PC-9 (cell line): ENCODE measurements at places on chromosomes 4 and X. TPM values are rescaled to one million over a fixed set of nuclear protein-coding genes. Genes with fewer than 3 reads are reported as not detected.

DNA sequence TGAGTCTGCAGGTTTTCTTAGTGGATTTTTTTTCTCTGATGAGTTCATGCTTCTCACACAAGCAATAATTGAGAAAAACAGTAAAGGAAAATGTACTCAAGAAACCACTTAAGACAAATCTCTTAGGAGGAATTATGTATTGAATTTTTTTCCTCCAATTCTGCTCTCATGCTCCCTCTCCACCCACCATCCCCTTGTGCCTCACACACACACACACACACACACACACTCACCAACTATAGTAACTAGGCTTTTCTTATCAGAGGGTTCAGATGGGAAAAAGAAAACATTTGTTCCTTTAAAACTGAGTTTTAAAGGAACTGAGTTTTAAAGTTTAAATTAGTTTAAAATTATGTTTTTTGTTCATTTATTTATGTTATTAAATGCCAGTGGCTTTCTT lies 47.0 kb upstream of the ANXA10 start:
- H3K27ac ChIP-seq = no peak overlapping the region
- no peaks in the 10 kb centered on the region for H3K4me1 ChIP-seq
- no peaks in the 10 kb centered on the region for H3K27me3 ChIP-seq

DNA sequence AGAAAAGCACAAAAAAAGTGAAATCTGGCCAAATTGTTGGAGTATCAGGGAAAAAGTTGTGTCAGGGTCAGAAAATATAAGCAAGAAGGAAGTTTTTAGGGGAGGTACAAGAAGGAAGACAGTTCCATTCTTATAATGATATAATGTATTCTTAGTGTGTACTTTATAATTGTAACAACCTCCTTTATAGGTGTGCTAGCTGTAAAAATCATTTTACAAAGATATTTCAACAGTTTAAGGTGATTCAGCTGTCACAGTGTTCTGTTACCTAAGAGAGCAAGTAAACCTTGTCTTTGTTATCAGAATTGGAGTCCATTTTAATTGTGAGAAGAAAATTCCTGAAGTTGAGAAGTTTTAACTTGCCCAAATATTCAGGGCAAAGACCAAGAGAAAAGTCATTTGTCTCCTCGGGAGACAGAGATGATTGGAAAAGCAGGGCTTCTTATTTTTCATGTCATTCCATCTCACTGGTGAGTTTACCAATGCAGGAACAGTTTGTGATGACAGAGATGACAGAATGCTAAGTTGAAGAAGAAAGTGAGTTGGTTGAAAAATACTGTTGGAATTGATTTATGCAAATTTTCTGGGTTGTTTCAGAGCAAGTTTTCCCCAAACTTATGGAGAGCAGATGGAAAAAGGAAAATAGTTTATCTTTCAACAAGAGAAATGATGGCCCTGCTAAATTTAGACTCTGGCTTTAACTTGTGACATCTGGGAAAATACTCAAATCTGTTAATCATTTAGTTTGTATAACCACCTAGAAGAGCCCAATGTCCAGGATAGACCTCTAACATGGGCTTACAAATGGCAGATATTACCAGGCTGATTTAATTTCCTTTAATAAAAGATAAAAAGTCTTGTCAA lies 14.8 kb downstream of the INTS6L start:
- DNase-seq = no peak
- no peaks in the 10 kb centered on the region for H3K4me1 ChIP-seq

Gene PRKG2
- not detected in 2 replicates for total RNA-seq

DNA sequence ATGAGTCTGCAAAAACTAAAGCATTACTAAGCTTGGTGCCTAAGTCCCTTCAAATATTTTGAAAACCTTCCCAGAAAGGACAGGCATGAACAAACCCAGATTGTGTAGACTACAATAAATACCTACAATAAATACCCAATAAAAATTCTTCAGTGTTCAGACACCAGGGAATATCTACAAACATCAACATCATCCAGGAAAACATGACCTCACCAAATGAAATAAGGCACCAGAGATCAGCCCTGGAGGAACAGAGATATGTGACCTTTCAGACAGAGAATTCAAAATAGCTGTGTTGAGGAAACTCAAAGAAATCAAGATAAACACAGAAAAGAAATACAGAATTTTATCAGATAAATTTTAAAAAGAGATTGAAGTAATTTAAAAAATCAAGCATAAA lies 57.8 kb upstream of the NLRP2B start:
- H3K36me3 ChIP-seq = no peaks in the 10 kb centered on the region
- H3K4me3 ChIP-seq = no peak overlapping the region
- DNase-seq = no peak
- no peaks in the 10 kb centered on the region for H3K27me3 ChIP-seq
- no peaks in the 10 kb centered on the region for H3K4me1 ChIP-seq

GRCh38 chr4:105474099-105474518 lies 247 bp upstream of the PPA2 start:
- peak overlapping the region; percentile 81 for H3K4me3 ChIP-seq
- peaks cover 16% of the 10 kb centered on the region for H3K4me1 ChIP-seq
- peak; percentile 80 for DNase-seq
- peak overlapping the region; percentile 84 for H3K27ac ChIP-seq
- peaks cover 10% of the 10 kb centered on the region; the same call in 1 of the 2 replicates for H3K36me3 ChIP-seq

DNA sequence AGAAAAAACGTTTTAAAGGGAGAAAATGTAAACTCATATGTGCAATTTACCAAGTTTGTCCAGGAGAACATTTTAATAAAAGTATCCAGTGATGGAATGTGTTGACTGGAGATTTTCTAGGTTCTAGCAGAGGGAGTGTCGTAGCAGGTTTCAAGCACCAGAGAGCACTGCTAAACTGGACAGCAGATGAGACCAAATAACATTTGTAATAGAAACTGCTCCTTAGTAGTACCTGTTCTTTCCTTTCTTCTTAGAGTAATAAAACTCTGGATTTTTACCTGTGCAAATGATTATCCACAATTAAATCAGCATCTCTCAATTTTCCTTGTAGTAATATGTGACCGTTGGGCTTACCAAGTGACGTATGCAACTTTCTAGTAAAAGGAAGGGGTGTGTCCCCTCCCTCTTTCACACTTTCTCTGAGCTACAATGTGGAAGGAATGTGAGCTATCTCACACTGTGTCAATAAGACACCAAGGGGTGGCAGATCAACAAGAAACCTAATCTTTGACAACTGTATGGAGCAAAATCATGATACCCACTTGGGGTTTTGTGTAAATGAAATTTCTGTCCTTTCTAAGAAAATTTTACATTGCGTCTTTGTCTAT lies 9.5 kb downstream of the HPGDS start:
- no peak overlapping the region for H3K27ac ChIP-seq
- H3K36me3 ChIP-seq = no peaks in the 10 kb centered on the region

DNA sequence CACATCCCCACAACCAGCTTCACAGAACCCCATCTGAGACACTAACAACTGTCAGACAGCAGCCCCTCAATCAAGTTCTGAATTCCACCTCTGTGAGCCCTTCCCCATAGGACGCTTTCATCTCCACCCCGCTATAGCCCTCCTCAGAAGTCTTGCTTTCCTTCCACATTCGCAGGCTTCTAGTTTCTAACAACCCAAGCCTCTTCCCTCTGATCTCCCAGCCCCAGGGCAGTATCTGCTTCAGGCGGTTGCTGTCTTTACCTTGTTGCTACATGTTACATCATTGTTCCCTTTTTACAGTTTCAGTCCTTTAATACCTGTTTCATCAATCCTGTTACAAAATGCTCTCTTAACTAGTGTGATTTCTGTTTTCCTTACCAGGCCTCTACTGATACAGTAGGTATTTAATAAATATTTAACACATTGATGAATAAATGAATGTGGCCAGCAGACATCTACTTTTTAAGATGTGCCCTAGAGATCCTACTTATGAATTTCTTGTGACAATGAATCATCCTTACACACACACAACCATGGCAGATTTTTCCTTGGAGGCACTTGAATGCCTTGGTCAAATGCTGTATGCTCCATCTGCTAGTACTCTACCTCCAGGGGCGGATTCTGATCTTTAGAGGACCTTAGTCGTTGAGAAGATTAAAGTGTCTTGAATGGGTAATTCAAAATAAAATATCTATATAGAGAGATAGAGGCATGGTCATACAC lies 164.7 kb upstream of the SLIT2 start:
- H3K4me1 ChIP-seq = no peaks in the 10 kb centered on the region
- H3K4me3 ChIP-seq = no peak overlapping the region
- DNase-seq = no peak
- no peaks in the 10 kb centered on the region for H3K36me3 ChIP-seq
- no peaks in the 10 kb centered on the region for H3K27me3 ChIP-seq
- no peak overlapping the region for H3K27ac ChIP-seq

DNA sequence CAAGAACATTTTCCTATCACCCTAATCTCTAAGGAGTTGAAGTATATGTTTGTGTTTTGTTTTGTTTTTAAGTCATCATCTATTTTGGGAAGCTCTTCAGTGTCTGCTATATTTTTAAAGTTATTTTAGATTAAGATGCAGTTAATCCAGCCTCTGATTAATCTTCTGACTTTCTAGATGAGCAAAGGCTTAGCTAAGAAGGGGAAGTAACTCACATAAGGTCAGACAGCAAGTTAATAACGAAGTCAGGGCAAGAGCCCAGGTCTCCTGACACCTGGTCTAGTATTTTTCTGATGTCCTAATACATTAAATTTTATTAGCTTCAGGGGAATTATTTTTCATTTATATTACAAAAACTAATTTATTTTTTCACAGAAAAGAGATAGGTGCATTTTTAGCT lies 168.5 kb downstream of the SOWAHB start:
- peaks cover 15% of the 10 kb centered on the region for H3K4me1 ChIP-seq
- H3K27me3 ChIP-seq = no peaks in the 10 kb centered on the region
- H3K4me3 ChIP-seq = no peak overlapping the region
- DNase-seq = no peak
- peaks cover 4% of the 10 kb centered on the region; the same call in 1 of the 2 replicates for H3K36me3 ChIP-seq
- H3K27ac ChIP-seq = 0 out of 2 replicates have a peak overlapping the region, but pooled peaks have one; percentile 9

Gene CLDN22
- total RNA-seq = not detected in 2 replicates

DNA sequence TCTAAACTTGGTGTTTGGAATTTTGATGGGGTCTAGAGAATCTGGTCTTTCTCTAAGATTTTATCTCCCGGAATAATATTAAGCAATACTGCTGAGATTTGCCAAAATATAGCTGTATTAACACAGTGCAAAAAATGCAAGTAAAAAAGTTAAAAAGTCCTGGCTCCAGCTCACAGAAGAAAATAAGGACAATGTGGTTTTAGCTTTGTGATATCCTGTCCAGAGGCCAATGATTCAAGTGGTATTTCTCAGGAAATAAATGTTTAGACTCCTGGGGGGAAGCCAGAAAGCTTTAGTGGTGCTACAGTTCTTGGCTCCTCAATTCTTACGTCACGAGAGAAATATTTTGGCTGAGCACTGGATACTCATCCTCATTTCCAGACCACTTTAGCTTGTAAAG lies 40.9 kb upstream of the IL13RA2 start:
- no peaks in the 10 kb centered on the region for H3K4me1 ChIP-seq
- no peak for DNase-seq
- no peak overlapping the region for H3K4me3 ChIP-seq
- H3K36me3 ChIP-seq = no peaks in the 10 kb centered on the region
- H3K27ac ChIP-seq = no peak overlapping the region

GRCh38 chrX:153782313-153782712 lies 1.5 kb downstream of the SRPK3 start:
- H3K4me1 ChIP-seq = no peaks in the 10 kb centered on the region
- no peaks in the 10 kb centered on the region for H3K36me3 ChIP-seq
- no peak overlapping the region for H3K4me3 ChIP-seq

GRCh38 chr4:99054428-99054994 lies 34.1 kb downstream of the ADH5 start:
- H3K27me3 ChIP-seq = no peaks in the 10 kb centered on the region
- H3K27ac ChIP-seq = no peak overlapping the region
- H3K4me1 ChIP-seq = peaks cover 9% of the 10 kb centered on the region
- no peak overlapping the region for H3K4me3 ChIP-seq
- H3K36me3 ChIP-seq = peaks cover 37% of the 10 kb centered on the region
- DNase-seq = no peak

Gene SLITRK4
- not detected in 2 replicates for total RNA-seq

DNA sequence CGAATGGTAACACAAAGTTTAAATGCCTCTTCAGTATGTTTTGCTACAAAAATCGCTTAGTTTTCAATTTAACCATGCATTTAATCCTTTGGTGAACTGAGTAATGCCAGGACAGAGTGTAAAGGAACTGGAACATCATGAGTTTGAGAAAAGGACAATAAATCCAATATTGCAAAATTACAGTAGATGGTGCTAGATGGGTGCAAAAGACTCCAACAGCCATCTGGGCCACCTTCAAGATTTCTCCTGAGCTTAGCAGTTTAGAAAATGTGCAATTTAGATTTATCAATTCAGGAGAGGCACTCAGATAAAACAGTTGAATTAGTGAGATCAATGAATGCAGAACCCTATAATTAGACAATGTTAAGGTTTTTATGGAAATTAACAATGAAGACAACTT lies 33.2 kb upstream of the MID1IP1 start:
- no peaks in the 10 kb centered on the region for H3K36me3 ChIP-seq
- DNase-seq = no peak
- H3K4me1 ChIP-seq = no peaks in the 10 kb centered on the region
- H3K27me3 ChIP-seq = no peaks in the 10 kb centered on the region
- H3K27ac ChIP-seq = no peak overlapping the region
- H3K4me3 ChIP-seq = no peak overlapping the region

Gene ARHGAP36
- not detected in 2 replicates for total RNA-seq

DNA sequence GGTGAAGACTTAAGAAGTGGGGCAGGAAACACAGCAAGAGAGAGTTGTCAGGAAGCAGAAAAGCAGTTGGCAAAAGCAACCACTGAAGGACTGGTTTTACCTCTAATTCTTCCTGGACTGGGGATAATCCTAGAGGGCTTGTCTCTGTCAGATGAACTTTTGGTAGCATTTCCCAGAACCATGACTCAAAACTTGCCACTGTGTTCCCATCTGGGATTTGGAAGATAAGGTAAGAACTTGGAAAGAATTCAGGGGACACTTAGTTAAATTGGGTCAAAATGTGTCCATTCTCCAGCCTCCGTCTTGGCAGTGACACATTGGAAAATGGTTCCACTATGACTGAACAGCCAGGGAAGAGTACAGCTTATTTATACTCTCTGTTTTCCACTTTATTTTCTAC lies 55.7 kb downstream of the CD38 start:
- H3K27ac ChIP-seq = no peak overlapping the region
- no peaks in the 10 kb centered on the region for H3K4me1 ChIP-seq
- H3K27me3 ChIP-seq = no peaks in the 10 kb centered on the region

DNA sequence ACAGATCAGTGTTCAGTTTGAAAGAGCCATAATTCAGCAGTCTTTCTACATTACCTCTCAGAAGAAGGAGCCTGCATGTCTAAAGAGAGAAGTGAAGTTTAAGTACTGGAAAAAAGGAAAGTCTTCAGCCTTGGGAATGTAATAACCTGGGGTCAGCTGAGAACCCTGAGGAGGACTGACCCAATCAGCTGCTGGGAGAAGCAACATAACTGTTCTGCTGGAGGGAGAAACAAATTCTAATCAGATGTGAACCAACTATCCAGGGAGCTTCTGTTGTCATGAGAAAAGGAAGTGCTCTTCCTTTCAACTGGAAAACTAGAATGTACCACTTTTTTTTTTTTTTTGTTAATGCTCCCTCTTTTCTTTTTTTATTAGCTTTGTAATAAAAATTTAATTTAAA lies 64.5 kb upstream of the PDE5A start:
- no peaks in the 10 kb centered on the region for H3K27me3 ChIP-seq
- no peak for DNase-seq
- H3K4me3 ChIP-seq = no peak overlapping the region
- no peak overlapping the region for H3K27ac ChIP-seq
